Type B pancreatic cell (in vitro differentiated cells): ENCODE measurements at places on chromosomes 11 and 22. TPM values are rescaled to one million over a fixed set of nuclear protein-coding genes. Genes with fewer than 3 reads are reported as not detected.

MUC5AC gene
- 0.10 and 1.4 TPM in 2 replicates for total RNA-seq

FREY1 gene
- 0.90 and 1.4 TPM in 2 replicates for total RNA-seq

FDXACB1 gene
- total RNA-seq, result 2.6 and 2.9 TPM in 2 replicates

DNA sequence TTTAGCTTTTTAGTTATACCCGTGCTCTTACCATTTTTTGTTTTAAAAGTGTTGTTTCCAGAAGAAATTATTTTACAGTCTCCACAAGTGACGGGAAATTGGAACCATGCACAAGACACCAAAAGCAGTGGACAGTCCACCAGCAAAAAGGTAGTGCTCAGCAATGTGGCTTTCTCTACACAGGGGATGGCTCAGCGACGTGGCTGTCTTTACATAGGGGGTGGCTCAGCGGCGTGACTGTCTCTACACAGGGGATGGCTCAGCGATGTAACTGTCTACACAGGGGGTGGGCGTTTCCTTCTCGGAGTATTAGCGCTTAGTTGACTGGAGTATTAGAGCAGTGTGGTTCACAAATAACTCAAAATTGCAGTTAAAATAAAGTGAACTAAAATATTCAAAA lies 36.0 kb upstream of the PANX2 start:
- no peak for DNase-seq

DNA sequence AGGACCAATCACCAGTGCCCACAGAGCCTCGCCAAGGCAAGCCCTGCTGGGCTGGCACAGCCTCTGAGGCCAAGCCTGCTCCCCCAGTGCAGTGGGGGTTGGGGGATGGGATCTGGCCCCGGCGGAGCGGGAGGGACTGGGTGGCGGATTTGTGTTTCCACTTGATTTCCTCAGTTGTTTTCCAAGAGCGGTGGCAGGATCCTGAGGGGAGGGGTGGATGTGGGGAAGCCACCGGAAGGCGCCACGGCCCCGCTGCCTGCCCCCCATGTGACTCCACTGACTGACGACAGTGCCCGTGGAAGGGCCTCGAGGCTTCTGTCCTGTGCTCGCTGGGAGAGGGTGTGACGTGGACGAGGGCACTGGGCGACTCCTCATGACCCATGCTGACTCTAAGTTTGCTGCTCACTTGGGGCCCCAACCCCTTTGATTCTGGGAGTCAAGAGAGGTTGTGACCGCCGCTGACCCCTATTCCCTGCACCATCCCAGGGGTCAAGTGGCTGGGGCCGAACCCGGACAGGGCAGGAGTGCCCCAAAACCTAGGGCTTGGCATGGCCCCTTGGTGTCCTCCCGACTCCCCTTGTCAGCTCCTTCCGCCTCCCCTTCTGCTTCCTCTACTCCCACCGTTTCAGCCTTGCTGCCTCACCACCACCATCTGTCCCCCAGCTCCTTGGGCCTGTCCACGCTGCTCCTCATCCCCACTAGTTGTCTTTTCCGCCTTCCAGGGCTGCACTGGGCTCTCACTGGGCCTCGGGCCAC lies 23.5 kb upstream of the PICK1 start:
- no peak for DNase-seq

DNA sequence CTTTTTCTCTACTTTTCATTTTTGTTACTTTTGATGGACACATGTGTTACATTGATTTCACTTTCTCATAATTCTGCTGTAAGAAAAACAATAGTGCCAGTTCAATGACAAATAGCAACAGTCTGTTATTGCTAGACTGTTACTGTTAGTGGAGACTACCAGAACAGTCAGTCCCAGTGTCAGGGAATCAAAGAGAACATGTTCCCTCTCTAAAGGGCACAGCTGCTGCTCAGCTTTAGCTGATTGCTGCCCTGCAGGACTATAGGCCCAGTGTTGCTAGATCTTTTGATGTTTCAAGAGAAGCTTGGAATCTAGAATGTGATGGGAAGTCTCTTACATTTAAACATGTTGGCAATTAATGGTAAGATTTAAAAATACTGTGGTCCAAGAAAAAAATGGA lies 3.4 kb downstream of the BIRC3 start:
- DNase-seq, result no peak

GRCh38 chr11:34972366-34972765 lies 55.9 kb downstream of the PDHX start:
- DNase-seq, result no peak

- peak; percentile 91 for DNase-seq
These were observed at the start of gene SUN2 for GRCh38 chr22:38755911-38756532. TSS of gene SUN2 (minus strand) at chr22:38755998. CDS start at chr22:38752628, 3,370 bp downstream.

DNA sequence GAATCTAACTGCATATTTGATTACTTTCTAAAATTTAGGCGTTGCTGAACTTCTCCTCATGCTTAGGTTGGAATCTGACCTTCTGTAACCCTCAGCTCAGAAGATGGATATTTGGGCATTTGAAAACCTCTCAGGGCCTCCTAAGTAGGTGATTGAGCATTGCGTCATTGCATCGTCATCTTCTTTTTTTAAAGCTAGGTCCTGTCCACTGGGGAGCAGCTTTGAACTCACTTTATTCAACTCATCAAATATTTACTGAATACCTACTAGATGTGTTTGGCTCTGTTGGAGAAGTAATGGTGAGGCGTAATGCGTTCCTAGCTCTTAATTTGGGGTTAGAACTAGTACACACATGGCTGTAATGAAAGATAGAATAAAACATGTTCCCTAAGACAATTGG lies 56.8 kb downstream of the ZBTB16 start:
- no peak for DNase-seq

GRCh38 chr11:70915158-70915985 lies 337.0 kb downstream of the SHANK2 start:
- no peak for DNase-seq

- DNase-seq, result no peak
These were observed 29.9 kb downstream of the LRRC74B start for GRCh38 chr22:21075516-21076138.

GRCh38 chr11:33742249-33742851 lies 6.1 kb upstream of the CD59 start:
- DNase-seq, result no peak

GRCh38 chr11:73233692-73234470 lies 15.8 kb downstream of the P2RY2 start:
- DNase-seq, result no peak

DNA sequence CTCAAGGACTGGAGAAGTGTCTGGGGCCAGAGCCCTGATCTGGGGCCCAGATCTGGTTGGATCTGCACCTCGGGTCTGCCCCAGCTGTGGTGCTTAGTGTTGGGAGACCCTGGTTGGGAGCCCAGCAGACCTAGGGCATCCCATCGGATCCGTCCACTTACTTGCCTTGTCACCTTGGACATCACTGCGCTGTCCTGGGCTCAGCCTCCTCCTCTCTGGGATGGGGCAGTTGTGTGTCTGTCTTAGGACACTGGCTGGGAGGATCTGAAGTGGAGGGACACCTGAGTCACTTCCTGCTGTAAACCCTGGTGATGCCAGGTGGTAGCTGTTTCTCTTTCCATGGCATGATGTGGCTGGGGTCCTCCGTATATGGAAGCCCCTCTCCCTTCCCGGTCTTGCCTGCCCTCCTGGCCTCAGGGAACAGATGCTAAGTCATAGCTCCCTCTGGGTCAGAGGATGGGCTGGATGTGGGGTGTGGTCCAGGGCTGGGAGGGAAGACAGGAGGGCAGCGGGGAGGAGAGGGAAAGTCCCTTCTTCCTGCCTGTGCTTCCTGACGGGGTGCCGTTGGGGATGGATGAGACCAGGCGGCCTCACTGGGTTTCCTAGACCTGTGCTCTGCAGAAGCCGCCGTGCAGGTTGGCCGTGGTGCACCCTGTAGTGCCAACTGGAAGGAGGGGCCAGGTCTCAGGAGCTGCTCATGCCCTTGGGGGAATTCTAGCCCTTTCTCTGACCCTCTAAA lies 12.1 kb upstream of the OMP start:
- no peak for DNase-seq

GRCh38 chr22:37816543-37817180 lies 6.5 kb upstream of the GALR3 start:
- DNase-seq, result no peak

DNA sequence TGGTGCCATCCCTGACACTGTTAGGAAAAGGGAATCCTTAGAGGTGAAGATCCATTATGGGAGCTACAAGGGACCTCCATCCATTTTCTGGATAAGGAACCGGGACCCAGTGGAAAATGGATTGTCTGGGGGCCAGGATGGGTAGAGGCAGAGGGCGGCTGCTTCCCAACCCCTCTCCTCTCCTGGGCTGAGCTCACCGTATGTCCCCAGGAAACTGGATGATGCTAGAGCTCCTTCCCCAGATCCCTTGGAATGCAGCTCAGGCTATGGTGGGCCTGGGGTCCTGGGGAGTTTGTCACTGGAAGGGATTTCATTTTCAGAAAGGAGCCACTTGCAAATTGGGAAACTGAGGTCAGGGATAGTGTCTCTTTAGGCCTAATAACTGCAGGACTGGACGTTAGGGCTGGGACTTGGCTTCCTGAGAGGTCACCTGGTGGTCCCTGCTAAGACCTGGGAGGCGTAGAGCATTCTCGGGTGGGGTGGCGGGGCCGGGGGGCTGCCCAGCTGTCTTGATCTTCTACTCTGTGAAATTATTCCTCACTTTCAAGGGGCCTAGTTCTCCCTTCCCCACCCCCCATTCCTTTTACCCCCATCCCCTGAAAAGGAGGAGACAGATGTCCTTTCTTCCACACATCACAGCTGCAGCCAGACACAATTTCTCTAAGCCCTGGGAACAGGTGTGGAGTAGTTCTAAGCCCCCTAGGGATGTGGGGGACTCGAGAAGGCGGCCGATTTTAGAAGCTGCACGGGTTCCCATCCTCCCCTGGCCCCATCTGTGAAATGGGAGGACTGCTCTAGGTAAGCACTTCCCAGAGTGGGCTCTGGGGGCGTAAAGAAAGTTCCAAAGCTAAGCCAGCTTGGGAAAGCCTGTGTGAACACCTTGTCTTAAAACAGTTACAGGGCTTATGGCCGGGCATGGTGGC lies 99.8 kb downstream of the PKNOX2 start:
- no peak for DNase-seq

DNA sequence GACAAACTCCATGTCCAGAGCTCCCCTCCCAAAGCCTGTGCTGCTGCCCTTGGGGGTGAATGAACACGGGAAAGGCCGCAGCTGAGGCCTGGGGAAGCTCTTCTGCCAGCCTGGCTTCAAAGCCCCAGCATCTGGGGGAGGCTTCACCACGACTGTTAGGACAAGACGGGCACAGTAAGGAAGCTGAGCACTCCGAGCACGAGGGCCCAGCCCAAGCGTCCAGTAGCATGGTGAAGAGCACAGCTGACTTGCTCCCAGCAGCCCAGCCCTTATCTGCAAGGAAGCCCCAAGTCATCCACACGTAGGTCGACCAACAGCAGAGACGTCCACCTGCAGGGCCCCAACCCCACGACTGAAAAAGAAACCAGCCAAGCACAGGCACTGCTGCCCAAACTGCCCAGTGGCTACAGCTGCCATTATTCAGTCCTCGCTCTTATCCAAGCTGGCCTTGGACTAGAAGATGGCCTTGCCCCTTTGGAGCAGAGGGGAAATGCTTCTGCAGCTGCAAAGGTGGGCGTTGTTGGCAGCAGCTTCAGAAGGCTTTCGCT lies 62.5 kb downstream of the SHANK2 start:
- DNase-seq, result no peak

GRCh38 chr11:124602193-124602592 lies 9.0 kb upstream of the PANX3 start:
- DNase-seq, result no peak

DNA sequence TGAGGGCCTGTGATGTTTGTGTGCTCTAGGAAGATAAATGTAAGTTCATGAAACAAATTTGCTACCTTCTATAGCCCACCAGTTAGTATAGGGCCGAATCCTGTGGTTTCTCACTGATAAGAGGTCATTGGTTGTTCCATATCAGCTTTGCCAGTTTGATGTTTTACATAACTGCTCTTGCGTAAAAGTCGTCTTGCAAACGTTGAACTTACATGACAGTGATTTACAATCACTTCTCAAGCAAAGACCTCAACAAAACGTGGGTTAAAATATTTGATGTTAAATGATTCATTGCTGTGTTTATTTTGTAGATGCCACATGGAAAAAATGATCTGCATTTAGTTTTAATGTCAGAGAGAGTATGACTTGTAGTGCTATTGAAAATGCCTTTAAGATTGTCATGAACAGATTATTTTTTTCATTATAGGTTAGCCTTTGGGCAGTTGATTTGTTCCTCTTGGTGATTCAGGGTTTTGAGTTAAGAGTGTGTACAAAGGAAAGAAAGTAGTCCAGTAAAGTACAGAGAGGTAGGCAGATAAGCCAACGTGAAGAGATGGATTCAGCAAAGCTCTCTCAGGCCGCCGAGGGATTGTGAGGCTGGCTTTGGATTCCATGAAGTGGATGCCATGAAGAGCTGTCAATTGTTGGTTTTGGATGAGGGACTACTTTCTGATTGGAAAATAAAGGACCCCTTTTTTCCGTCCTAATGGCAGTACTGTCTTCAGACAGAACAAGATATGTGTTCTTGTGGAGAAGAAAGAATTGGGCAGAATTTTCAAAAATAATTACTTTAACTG lies 2.6 kb downstream of the EWSR1 start:
- DNase-seq, result no peak

- DNase-seq, result no peak
These were observed 69.8 kb downstream of the CD44 start for GRCh38 chr11:35208795-35209194.

DNA sequence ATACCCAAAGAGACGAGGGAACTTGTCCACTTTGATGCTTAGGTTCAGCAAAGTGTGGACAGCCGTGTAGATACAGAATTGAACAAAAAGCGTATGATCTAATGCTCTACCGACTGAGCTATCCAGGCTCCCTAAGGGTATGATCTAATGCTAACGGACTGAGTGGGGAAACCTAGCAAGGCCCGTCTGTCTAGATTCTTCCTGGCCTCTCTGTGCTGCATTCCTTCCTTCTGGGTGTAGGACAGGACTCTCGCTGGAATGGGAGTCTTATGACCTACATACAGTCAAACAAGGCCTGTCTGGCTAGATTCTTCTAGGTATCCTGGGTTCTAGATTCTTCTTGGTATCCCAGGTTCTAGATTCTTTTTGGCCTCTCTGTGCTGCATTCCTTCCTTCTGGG lies 8.4 kb upstream of the SLC15A3 start:
- no peak for DNase-seq

- DNase-seq, result no peak
These were observed 6.5 kb upstream of the APOBEC3H start for GRCh38 chr22:39090426-39091064.

DNA sequence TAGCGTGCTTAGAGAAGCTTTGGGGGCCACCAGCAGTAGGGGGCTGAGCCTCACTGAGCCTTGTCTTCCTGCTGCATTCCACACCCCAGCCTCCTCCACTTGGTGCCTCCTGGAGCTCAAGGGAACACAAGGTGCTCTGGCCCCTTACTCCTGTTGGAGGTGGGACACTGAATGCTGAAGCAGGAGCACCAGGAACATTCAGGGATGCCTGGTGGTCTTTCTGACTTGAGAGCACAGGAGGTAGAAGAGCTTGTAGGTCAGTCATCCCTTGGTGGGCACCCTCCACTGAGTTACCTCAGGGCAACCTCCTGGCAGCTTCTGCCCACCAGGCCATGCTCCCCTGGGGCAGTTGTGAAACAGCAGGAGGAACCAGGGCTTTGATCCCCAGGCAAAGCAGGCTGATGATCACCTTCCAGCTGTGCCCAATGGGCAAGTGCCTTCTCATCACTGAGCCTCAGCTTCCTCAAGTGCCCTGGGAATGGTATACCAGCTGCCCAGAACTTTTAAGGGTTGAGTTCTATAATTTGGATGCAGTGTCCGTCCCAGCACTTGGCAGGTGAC lies 50.1 kb downstream of the CABIN1 start:
- DNase-seq, result no peak

- DNase-seq, result no peak
These were observed 7.9 kb downstream of the TIGD3 start for GRCh38 chr11:65362320-65362931.
